ENCODE measurements at places on chromosomes 5 and 9.

GRCh38 chr5:168443950-168444700 is 42.1 kb upstream of the RARS1 start:
- DNase-seq, result no peak

DNA sequence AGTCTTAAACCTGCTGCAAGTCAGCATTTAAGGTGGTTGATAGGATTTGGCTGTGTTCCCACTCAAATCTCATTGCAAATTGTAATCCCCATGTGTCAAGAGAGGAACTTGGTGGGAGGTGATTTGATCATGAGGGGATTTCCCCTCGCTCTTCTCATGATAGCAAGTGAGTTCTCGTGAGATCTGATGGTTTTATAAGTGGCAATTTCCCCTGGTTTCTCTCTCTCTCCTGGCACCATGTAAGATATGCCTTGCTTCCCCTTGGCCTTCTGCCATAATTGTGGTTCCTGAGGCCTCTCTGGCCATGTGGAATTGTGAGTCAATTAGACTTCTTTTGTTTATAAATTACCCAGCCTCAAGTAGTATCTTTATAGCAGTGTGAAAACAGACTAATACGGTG is 84.3 kb upstream of the SMC2 start:
- no peak for DNase-seq

GRCh38 chr9:124779368-124780059 is 2.6 kb downstream of the OLFML2A start:
- no peak for DNase-seq

GRCh38 chr9:35729700-35730485 is 2.1 kb downstream of the TLN1 start:
- DNase-seq, result no peak

DNA sequence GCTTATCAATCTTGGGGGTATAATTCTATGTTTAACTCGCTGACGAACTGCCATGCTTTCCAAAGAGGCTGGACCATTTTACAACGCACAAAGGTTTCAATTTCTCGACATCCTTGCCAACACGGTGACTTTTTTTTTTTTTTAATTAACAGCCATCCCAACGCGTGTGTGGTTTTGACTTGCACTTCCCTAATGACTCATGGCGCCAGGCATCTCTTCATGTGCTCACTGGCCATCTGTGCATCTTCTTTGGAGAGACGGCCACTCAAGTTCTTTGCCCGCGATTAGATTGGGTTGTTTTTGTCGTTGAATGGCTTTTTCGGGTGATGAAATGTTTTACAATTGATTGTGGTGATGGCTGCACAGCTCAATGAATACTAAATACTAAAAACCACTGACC is 12.5 kb upstream of the CARD9 start:
- no peak for DNase-seq

- DNase-seq, result no peak
Measured at GRCh38 chr5:151151793-151152192, 5.8 kb downstream of the ANXA6 start.

DNA sequence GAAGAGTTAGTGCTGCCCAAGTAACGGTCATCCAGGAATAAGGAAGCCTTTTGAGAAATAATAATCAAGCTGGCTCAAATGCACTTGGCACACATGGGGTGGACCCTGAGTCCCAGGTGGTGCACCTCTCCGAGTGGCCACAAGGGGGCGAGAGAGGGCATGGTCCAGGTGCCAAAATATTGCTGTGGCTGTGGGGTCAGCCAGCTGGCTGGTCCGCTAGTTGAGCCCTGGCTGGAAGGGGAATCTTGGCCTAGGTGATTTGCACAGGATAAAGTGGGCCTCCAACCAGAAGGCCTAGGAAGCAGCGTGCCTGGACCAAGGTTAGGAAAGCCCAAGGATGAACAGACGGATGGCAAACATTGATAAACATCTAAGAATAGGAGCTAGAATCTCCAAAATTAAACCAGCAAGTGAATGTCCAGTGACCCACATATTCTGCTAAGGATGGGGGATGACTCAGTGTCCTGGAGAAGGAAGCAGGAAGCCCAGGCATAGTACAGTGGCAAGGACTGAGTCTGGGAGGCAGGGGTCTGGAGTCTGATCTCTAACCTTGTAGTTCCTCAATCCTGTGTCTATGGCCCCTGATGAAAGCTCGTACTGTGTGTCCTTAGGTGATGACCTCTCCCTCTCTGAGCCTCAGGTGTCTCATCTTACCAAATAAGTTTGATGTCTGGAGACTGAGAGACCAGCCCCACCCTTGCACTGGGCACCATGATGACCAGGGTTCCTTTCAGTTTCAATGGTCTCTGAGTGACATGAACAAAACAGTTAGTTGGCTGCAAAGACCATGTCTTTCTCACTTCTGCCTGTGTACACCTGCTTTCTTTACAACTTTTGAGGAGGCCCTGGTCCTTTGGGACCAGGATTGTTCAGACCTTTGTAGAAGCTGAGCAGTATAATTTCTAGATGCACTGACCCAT is 19.2 kb upstream of the SHB start:
- no peak for DNase-seq

- DNase-seq, result no peak
Measured at GRCh38 chr9:26742828-26743476, 149.7 kb downstream of the CAAP1 start.

DNA sequence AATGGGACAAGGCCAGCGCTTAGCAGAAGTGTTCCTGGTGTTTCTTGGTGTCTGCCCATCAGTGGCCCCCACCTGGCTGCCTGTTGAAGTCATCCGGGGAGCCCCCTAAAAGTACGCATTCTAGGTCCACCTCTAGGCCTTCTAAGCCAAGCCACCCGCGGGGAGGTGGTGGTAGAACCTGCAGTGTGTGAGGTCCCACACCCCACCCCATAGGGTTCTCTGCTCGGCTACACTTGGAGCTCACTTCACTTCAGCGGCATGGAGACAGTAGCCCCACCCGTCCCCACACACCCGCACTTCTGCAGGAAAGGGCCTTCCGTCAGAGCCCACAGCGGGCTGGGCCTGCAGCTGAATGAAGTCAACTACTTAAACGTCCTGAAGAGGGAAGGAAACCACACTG is 29.6 kb upstream of the FCN2 start:
- no peak for DNase-seq

DNA sequence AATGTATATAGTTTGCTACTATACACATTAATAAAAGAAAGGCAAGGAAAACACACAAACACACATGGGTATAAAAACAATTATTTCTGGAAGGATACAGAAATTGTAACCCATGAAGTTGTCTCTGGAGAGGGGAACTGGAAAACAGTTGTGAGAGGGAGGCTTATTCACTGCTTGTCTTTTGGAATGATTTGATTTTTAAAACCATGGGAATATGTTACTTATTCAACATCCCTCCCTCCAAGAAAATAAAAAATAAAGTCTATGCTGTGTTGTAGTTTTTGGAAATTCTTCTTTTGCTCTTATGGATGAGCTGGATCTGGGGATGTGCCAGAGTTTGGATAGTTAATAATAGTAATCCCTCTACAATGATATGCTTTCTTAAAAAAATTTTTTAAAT is 6.0 kb upstream of the C1QTNF2 start:
- no peak for DNase-seq

DNA sequence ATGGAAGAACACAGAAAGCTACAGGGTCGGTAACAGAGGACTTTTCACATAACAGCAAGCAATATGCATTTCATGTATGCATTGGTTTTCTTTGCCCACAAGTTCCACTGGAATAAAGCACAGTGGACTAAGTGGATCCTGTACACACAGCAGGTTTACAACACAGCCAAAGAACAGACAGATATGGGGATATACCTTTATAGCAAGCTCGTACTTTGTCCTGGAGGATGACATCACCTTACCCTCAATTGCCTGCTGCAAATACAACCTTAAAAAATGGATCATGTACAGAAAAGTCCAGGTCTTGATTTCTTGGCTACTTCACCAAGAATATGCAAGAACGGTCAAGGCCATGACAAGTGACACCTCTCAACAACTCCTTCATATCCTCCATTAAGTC is 1445.5 kb downstream of the MAT2B start:
- no peak for DNase-seq

- DNase-seq, result no peak
Measured at GRCh38 chr5:157611571-157612476, 36.2 kb upstream of the ADAM19 start.

GRCh38 chr5:66869347-66869746 is 273.2 kb downstream of the MAST4 start:
- DNase-seq, result no peak

GRCh38 chr9:114086607-114087006 is 8.5 kb upstream of the AMBP start:
- DNase-seq, result no peak

- no peak for DNase-seq
Measured at GRCh38 chr9:98924946-98925820, 18.5 kb upstream of the COL15A1 start.

GRCh38 chr9:121686930-121687541 is 35.6 kb downstream of the DAB2IP start:
- DNase-seq, result no peak

- no peak for DNase-seq
Measured at GRCh38 chr5:77798456-77798855, 22.3 kb upstream of the TBCA start.

GRCh38 chr9:18368206-18368605 is 105.7 kb upstream of the ADAMTSL1 start:
- DNase-seq, result no peak

DNA sequence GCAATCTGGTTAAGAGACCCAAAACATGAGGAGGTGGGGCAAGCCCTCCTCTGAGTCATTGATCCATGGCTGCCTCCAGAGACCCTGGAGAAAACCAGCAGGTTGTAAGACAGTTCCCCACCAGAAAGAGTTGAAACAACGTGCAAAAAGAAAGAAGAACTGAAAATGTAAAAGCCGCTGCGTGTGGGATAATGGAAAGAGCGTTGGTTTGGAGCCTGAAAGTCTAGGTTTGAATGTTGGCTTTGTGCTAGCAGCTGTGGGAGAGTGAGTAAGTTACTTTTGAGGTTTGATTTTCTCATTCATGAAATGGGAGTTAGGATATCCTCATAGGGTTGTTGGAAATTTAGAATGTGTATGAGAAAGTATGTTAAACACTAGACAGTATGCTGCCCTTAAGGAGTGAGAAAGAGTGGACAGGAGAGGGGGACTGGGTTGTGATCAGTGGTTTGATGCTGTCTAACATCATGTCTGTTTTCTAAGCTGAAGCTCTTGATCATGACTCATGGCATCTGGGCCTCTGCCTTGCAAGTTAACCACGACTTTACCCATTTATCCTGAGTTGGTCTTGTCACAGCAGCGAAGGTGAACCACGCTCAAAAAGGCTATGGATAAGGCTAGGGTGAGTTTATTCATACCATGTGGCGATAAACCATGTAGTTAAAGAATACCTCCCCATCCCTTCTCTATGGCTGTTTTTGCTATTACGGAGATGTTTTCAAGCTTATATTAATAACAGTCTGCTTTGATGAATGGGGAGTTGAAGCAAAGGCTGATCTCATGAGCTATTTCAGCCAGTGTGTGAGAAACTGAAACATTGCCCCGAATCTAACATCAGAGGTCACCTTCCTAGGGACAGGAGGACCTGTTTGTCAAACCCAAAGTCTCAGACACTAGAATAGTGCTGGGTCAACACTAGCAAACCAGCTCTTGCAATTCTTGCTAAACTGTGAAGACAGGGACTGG is 41.3 kb downstream of the ZNF366 start:
- no peak for DNase-seq

- DNase-seq, result no peak
Measured at GRCh38 chr9:14836885-14837284, 73.3 kb downstream of the FREM1 start.

- no peak for DNase-seq
Measured at GRCh38 chr5:10201223-10201868, 48.3 kb downstream of the ATPSCKMT start.

- no peak for DNase-seq
Measured at GRCh38 chr5:147481376-147481775, 28.5 kb downstream of the DPYSL3 start.

GRCh38 chr5:117769877-117770276 is 1195.3 kb upstream of the SEMA6A start:
- no peak for DNase-seq

DNA sequence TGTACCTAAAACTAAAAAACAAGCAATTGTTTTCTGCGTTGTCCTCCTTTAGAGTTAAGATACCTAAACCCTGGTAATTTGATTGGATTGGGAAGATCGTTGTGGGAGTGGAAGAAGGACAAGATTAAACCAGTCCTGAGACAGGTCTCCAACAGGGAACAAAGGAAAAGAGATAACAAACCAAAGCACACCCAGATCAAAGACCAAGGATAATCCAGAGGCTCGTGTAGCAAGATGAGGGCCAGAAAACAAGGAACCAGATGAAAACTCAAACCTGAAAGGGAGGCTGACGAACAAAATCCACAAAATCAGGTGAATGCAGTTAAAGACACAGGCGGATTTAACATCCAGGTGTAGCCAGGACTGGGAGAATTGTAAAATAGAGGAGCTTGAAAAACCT is 618.1 kb downstream of the SLCO4C1 start:
- DNase-seq, result no peak

DNA sequence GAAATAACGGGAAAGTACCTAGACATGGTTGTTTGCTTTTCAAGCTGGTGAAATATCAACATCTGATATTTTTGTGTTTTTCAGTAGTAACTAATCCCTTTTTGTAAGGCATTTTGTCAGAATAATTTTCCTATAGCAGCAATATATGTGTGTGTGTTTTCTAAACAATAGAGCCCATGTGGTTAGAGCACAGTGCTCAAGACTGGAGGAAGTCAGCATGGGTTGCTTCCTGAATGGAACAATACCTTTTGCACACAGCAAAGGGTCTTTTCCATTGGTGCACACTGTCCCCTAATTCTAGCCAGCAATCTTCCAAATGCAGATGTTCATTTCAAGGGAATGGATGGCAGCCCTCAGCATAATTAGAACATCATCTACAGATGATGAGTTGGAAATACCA is 270.1 kb downstream of the AOPEP start:
- DNase-seq, result no peak

- DNase-seq, result no peak
Measured at GRCh38 chr5:176590035-176590717, 19.8 kb downstream of the GPRIN1 start.

DNA sequence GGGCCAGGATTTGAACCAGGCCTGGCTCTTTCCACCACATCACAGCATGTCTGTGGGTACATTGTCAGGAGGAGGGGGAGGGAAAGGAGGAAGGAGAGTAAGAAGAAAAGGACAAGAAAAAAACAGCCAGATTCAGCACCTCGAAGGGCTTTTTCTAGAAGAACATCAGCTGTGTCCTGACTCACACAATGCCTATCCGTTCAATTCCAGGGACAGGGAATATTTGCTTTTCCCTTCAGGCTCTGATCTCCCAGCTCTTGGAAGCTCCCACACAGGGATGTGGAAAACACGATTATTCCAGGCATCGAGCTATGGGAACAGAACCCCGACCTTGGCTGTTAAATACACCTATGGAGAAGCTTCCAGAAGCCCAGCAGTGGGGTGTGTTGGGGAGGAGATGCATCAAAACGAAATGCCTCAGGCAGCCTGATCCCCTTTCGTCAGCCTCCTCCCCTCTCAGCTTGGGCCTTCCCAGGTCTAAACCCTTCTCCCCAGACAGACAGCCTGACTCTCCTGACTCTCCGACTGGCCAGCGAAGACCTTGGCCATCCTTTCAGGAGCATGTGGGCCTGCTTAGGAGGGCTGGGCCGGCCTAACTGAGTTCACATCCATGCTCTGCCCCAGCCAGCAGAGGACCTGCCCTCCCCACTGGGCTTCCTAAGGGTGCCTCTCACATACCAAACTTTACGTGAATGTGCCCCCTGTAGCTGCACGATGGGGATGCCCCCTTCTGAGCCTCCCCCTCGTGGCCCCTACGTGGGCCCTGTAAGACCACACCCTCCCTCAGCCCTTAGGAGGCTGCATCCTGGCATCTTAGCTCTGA is 54.4 kb downstream of the NEURL1B start:
- no peak for DNase-seq
